ENCODE measurements at places on chromosomes 11 and 22.

DNA sequence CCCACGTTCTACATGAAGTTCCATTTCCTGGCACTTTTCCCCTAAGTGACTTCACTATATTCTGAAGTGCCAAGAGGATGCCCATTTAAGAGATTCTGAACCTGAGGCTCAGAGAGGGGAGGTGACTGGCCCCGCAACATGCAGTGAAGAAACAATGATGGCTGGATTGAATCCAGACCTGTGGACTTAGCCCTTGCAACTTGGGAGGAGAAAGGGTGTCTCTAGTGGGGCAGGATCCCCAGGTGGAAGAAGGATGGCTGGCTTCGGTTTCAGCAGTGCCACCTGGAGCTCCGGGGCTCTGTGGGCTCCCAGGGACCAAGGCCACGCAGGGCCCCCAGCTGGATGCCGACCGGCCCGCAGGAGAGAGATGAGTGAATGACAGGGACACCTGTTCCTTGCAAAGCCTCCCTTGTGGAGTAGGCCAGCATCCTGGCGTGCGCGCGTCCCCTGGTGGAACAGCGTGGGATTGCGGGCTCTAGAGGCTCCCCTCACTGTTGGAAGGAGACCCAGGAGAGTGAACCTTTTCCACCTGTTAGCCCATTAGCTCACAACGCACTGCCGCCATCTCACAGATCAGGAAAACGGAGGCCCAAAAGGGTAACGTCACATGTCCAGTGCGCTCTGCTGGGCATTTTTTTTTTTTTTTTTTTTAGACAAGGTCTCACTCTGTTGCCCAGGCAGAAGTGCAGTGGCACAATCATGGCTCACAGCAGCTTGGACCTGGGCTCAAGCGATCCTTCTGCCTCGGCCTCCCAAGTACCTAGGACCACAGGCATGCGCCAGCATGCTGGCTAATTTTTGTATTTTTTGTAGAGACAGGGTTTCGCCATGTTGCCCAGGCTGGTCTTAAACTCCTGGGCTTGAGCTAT, 104.7 kb downstream of the KIAA1671 start:
- DNase-seq: no peak

- DNase-seq: no peak
These were observed 890 bp upstream of the GLYATL1 start for GRCh38 chr11:58938398-58938797.

DNA sequence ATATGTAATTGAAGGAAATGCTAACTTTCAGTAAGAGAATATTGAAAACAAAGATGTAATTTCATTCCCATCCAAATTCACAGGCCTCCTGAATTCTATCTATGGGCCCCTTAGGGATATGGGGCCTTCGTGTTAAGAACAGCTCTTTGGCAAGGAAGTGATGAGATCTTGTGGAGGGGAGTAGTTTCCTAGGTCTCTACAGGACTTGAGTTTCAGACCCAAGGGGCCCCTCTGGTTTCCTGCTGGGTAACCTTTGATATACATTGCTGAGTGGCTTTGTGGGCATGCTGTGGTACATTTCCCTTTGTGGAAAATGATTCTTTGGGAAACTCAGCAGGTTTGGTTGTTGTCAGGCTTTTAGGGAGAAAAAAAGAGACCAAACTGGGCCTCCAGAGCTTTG, 6.2 kb downstream of the STIM1 start:
- no peak for DNase-seq

DNA sequence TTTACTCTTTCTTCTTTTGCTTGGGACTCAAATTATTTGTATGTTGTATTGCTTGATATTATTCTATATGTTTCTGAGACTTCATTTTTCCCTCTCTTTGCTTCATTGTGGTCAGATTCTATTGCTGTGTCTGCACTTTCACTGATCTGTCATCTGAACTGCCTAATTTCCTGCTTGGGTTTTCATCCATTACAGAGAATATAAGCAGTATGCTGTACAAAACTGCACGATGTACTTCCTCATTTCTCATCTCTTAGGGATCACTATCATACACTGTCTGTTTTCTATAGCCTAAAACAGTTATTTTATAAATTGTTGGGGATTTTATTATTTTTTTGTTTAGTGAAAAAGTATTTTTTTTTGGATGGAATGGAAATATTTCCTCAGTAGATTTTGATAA, 736.7 kb upstream of the ANO5 start:
- DNase-seq: no peak

- DNase-seq: no peak
These were observed 17.5 kb downstream of the BCR start for GRCh38 chr22:23197836-23198235.

DNA sequence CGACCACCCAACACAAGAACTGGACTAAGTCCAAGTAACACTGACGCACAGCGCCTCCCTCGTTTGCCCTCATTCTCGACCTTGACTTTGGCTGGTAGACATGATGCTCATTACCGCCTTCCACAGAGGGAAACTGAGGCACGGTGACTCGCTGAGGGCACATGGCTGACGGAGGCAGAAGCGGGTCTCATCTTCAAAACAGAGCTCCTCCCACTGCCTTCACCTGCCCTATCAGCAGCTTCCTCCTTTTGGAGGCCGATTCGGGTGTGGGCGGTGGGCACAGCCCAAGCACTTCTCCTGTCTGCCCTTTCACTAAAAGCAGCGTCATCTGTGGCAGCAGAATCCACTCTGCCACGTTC, 2.0 kb upstream of the KMT5B start:
- DNase-seq: peak; percentile 18

- DNase-seq: peak; percentile 89
These were observed 1.5 kb downstream of the CASTOR1 start for GRCh38 chr22:30287648-30288418.

- no peak for DNase-seq
These were observed 15.4 kb downstream of the ART5 start for GRCh38 chr11:3626250-3626960.

DNA sequence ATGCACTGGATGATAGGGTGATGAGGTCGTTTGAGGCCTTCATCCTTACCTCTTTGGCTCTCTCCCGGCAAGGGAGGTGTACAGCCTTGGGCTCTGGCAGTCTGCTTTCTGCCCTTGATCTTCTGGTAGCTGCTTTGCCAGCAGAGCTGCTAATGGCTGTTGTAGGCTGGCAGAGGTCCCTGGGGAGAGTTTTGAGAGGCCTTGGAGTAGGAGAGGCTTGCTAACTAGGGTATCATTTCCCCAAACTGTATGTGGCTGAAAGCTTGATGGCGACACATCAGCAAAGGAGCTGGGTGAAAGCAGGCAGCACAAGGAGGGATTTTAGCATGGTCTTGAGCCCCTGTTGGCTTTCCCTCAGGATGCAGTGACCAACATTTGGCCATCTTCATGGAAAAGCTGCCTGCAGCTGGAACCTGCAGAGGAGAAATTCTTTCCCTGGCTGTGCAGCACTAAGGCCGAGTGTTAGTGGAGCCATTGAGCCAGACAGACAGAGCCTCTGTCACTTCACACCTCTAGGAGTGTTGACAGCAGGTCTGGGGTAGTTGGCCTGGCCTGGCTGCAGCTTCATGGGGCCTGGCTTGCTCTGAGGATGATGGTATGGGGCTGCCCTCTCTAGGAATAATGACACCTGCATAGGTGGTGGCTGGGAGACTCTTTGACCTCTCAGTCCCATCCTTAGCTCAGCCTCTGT, 3.5 kb upstream of the AMPD3 start:
- no peak for DNase-seq

DNA sequence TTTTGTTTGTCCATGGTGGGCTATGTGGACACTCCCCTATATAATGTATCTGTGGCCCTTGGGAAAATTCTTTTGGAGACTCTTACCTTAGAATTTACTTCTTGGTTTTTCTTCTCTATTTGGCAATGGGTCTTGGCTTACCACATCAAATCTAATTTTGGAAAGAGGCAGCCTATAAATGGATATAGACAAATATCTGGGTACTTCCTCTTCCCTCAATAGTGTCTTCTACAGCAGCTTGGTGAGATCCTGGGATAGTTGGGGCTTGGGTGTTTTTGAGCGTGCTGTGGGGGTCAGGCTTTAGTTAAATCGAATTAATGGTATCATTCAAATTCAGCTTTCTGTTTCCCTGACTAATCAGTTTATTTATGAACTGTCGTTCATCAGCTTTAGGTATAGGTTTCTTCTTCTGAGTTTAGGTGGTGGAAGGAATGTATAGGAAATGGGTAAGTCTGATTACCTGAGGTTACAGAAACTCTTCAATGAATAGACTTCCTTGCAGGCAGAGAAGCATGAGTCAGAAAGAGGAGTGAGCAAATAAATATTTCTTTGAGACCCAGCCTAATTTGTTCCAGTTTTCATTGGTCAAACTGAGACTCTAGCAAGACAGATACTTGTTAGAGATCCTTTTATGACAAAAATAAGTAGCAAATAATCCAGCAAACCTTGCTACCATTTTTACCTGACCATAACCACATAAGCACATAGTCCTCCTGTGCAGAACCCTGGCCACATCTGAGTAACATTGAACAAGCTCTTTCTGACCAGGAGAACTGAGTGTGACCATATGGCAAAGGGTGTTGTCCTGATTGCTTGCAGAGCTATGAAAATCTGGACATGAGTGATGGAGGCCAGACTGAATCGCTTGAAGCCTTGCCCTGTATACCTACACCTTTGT, 68.6 kb upstream of the SORL1-AS1 start:
- DNase-seq: no peak

DNA sequence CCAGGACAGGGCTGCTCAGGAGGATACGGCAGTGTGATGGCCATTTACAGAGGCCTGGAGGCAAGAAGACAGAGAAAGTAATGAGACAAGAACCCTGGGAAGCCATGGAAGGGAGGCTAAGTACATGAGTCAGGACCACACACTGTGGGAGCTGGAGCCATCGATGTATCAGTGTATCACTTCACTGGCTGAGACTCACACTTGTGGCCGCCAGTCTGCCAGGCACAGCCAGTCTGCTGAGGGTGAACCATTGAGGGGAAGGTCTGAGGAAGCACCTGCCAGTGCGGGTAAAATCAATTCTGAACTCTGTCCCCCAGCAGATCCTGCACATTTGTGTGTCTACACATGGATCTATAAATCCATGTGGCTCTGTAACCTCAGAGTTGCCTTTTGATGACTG, 195.6 kb downstream of the GRIK4 start:
- no peak for DNase-seq

- no peak for DNase-seq
These were observed 126.3 kb downstream of the KIRREL3 start for GRCh38 chr11:126874276-126874675.

- DNase-seq: no peak
These were observed 79.9 kb downstream of the RBMXL2 start for GRCh38 chr11:7168741-7168990.
